ENCODE measurements at places on chromosomes 7 and 10. TPM values are rescaled to one million over a fixed set of nuclear protein-coding genes. Genes with fewer than 3 reads are reported as not detected.

Gene TSPAN15
- total RNA-seq: 3.7 TPM

Gene SPAM1
- total RNA-seq: not detected

Gene GNG11
- total RNA-seq: 5.4 TPM

Gene INPP5F
- total RNA-seq: 123 TPM

Gene CYP3A5
- under 0.01 TPM for total RNA-seq

Gene MNX1
- not detected for total RNA-seq

Gene UBTD1
- 0.49 TPM for total RNA-seq

Gene TMEM273
- 1.2 TPM for total RNA-seq

Gene HBP1
- 46.7 TPM for total RNA-seq

Gene CACNA2D1
- 219 TPM for total RNA-seq

Gene ASZ1
- not detected for total RNA-seq

Gene EXOC4
- 231 TPM for total RNA-seq

Gene SLC13A1
- not detected for total RNA-seq

Measured in temporal lobe (tissue), 4 donors.